ENCODE measurements at places on chromosomes 3 and 15.
A peak's percentile ranks its signal among the peaks of the same experiment; 100 is the strongest.

DNA sequence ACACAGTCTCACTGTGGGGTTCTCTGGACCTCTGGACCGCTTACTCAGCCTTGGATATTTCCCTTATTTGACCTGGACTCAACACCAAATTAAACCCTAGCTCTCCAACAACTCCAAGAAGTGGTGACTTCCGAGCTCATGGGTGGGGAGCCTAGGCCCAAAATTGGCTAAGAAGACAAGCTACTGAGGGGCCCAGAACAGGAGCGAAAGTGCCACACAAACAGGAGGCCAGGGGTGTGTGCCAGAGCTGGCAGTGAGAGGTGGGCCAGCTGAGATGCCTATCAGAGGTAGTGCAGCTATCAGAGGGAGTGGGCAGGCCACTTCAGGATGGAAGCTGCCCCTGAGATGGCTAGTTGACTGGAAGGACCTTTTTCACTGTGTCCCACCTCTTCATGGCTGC lies 151.1 kb upstream of the PRR20G start:
- peak; percentile 45 for DNase-seq

- no peak for DNase-seq
These were observed 318.2 kb upstream of the ONECUT1 start for GRCh38 chr15:53108319-53108718.

DNA sequence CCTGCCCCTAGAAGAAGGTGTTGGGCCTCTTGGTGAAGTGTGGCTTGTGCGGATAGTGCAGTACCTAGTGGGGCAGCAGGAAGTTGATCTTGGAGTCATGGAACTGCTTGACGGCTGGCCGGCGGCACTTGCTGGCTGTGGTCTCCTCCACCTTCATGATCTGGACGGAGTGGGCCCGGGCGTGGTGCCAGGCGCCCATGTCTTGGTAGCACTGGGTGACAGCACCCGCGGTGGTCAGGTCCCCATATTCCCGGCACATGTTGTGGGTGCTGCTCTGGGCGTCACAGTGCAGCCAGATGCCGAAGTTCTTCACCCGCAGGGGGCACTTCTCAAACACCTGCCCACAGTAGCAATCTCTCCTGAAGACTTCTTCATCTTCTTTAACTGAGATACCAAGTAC lies 30.7 kb downstream of the EXOG start:
- no peak for DNase-seq

DNA sequence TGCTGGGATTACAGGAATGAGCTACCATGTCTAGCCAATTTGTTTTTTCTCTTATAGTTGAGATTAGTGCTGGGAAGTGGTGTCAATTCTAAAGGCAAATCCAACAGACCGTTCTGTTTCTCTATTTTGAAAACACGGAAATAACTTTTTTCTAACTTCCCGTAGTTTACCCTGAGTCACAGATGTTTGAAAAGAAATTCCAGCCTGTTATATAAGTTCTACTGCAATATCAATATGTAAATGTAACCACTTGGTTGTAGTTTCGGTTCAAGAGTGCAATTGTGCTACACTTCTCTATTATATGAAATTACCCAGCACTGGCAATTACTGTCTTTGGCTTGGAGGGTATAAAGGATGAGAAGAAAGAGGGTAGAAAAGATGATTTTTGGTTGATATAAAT lies 22.3 kb upstream of the GNB4 start:
- DNase-seq, result no peak

GRCh38 chr3:158712443-158712842 lies 19.8 kb downstream of the RARRES1 start:
- DNase-seq, result no peak

- DNase-seq, result no peak
These were observed 107.4 kb upstream of the PRICKLE2 start for GRCh38 chr3:64332459-64333350.

DNA sequence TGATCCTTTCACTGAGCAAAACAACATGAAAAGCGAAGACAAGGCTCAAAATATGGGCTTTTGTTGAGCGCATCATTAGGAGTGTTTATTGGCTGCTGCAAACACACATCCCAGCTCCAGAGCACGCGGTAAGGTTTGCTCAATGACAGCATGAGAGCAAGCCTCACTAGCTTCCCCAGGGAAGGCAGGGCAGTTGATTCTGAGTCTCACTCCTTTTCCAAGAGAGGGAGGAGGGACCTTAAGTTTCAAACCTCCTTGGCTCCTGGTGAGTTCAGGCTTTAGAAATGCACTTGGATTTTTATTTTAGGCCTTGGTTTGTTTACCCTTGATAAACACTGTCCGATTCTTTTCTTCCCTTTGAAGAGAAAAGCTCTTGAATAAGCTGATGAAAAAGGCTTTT lies 69.1 kb upstream of the CACNA2D3 start:
- no peak for DNase-seq

DNA sequence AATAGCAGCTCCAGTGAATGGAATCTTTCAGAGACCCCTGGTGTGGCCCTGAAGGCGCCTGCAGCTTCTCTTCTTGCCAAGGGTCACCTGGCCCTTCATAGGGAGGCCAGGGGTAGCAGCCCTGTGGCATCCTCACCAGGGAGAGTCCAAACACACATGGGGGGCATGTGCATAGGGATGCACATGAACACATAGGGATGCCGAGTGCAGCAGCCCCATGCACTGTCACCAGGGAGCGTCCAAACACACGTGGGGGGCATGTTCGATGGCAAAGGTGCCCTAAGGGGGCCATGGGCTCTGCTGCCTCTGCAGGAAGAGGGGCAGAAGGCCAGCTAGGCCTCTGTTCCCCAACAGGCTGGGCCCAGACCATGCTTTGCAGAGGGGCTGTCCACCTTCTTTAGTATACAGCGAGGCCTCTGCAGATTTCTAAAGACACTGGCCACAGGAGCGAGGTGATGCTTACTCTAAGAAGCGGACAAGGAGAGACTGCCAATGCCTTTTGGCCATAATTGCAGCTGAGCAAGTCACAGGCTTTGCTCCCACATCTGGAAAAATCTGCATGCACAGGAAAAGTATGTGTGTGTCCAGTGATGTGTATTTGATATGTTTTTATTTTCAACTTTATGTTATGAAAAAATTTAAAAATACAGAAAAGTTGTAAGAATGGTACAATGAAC lies 21.0 kb downstream of the ANAPC13 start:
- no peak for DNase-seq

- DNase-seq, result no peak
These were observed 205.9 kb upstream of the IGF1R start for GRCh38 chr15:98442379-98442833.
